ENCODE measurements at places on chromosomes 1 and 21.

GRCh38 chr1:177597393-177597792 is 372.5 kb downstream of the SEC16B start:
- no peak for DNase-seq

GRCh38 chr1:239951511-239952140 is 140.1 kb upstream of the FMN2 start:
- peak; percentile 53 for DNase-seq

DNA sequence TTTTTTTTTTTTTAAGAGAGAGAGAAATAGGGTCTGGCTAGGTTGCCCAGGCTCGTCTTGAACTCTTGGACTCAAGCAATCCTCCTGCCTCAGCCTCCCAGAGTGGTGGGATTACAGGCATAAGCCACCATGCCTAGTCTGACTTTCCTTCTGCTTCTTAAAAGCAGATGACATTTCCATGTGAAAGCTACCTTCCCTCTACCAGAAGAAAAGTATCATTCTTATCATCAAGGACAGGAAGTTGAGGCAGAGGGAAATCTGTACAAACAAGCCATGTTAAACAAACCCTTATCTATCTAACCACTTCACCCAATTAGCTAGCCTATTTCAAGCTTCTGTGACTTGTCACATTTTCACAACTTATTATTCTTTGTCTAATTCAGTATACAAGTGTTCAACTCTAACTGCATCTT is 54.8 kb downstream of the SAMSN1 start:
- DNase-seq = no peak

- DNase-seq = no peak
Observed at GRCh38 chr1:53141487-53142055, 867 bp downstream of the SLC1A7 start.

- DNase-seq = no peak
Observed at GRCh38 chr1:246078126-246078887, 428.8 kb downstream of the SMYD3 start.

DNA sequence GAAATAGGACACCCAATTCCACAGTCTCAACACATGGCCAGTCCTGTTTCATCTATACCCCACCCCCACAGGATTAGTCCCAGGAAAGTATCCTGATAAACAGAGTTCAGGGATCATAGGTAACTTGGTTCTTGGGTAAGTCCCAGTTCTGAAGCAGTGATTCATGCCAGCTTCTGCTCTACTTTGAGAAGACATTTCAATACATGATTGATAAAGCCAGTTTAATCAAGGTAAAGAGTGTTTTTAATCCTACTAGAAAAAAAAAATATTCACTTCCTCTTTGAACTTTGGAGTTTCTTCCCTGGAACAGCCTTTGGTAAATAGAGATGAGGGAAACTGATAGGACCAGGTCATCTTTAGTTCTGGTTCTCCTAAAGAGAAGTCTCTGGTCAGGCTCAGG is 142.4 kb downstream of the TLR5 start:
- no peak for DNase-seq

- DNase-seq = no peak
Observed at GRCh38 chr1:200108659-200109058, 81.1 kb downstream of the NR5A2 start.

GRCh38 chr1:53971718-53972117 is 25.6 kb downstream of the LRRC42 start:
- no peak for DNase-seq

- DNase-seq = no peak
Observed at GRCh38 chr1:245582026-245582425, 427.2 kb downstream of the KIF26B start.

GRCh38 chr1:176934370-176934769 is 230.1 kb downstream of the ASTN1 start:
- no peak for DNase-seq

- DNase-seq = no peak
Observed at GRCh38 chr1:167751676-167752075, 29.9 kb downstream of the MPZL1 start.

DNA sequence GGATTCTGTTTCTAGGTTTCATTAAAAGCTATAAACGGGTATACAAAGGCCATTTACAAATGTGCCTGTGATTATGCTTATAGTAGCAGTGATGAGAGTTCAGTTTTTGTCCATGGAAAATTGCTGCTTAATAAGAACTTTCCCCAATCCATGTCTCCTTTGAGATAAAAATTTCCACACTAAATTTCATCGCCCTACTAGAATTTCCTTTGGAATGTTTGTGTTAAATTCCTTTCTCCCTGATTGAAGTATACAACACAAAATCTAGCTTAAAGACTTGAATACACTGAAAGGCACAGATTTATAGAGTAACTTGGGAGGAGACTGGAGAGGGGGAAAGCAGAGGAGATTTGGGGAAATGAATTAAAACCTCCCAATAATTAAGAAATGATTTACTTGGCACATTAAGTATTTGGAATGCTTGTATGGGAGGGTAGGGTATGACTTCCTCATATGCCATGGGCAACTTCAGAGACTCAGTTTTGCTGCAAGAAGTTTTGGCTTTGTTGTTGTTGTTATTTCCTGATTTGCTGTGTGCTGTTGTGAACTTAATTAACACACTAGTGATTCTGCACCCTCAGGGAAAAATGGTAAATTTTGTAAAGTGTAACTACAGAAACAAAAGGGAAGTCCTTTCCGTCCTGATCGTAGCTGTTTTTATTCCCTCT is 157.6 kb upstream of the LMO4 start:
- DNase-seq = no peak

GRCh38 chr1:108732398-108732797 is 14.1 kb upstream of the STXBP3 start:
- DNase-seq = no peak

DNA sequence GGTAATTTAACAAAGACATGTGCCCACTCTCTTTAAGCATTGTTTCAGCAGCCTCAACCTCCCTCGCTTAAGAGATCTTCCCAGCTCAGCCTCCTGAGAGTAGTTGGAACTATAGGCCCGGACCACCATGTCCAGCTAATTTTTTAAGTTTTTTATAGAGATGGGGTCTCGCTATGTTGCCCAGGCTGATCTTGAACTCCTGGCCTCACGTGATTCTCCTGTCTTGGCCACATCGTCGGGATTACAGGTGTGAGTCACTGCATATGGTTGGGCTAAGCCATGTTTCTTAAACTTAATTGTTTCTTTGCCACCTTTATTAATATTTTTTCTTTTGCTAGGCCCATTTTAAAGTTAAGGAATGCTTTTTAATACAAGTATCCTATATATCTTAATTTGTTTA is 18.6 kb upstream of the AGPAT3 start:
- DNase-seq = no peak

GRCh38 chr1:203124011-203124410 is 3.5 kb upstream of the ADORA1 start:
- no peak for DNase-seq

GRCh38 chr21:38538353-38538752 is 40.1 kb upstream of the ERG start:
- no peak for DNase-seq

GRCh38 chr21:45161038-45161945 is 86.9 kb downstream of the ADARB1 start:
- DNase-seq = no peak

GRCh38 chr21:27024971-27025370 is 58.1 kb upstream of the ADAMTS5 start:
- DNase-seq = no peak

DNA sequence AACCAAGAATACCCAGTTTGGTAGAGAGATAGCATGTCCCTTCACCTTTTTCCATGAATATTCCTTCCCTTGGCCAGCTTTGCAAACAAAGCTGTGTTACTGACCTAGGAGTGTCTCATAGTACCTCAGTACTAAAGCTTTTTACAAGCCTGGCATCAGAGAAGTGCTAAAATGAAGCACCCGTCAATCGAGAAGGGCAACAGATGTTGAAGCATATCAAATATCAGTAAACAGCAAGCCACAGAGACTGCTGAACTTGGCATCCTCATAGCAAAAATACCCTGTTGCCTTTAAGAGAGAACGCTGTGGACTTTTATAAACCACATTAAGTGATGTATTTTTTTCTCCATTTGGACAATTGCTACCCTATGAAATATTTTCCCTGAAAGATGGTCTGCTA is 128.6 kb upstream of the HOOK1 start:
- DNase-seq = no peak

DNA sequence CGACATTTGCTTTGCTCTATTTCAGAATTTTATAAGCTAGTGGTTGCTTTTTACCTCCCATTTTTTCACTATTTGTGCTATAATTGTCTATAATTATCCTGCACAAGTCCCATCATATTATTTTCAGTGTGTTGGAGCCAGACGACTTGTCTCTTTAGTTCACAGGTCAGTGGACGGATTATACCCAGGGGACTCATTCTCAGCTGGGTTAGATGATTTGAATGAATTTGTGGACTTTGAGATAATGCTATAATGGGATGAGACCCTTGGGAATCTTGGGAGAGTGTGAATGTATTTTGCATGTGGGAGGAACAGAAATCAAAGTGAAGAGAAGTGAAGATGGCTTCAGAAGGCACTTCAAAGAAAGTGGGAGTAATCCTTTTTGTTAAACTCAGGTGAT is 31.5 kb upstream of the KCNK1 start:
- no peak for DNase-seq

DNA sequence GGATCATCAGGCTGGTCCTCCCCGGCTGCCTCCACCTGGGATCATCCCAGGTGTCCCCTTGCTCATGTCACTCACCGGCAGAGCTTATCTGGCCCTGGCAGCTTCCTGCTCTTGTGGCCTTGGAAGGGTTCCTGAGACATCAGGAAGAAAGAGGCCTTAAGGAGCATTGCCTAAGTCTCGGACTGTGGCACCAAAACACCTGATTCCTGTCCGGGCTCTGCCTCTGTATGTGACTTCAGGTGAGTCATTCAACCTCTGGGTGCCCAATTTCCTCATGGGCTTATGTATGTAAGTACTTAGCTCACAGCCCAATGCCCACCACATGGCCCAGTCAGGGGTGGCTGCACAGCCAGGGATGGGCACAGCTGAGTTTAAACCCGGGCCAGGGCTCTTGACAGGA is 255.9 kb upstream of the VAMP3 start:
- DNase-seq = no peak

Data from stimulated activated CD4-positive, alpha-beta T cell treated with anti-CD3 and anti-CD28 coated beads, Interleukin-2, amount 100 ng/mL, for 48 hours (primary cell).